ENCODE measurements at places on chromosomes 5 and 9. TPM values are rescaled to one million over a fixed set of nuclear protein-coding genes. Genes with fewer than 3 reads are reported as not detected.

DNA sequence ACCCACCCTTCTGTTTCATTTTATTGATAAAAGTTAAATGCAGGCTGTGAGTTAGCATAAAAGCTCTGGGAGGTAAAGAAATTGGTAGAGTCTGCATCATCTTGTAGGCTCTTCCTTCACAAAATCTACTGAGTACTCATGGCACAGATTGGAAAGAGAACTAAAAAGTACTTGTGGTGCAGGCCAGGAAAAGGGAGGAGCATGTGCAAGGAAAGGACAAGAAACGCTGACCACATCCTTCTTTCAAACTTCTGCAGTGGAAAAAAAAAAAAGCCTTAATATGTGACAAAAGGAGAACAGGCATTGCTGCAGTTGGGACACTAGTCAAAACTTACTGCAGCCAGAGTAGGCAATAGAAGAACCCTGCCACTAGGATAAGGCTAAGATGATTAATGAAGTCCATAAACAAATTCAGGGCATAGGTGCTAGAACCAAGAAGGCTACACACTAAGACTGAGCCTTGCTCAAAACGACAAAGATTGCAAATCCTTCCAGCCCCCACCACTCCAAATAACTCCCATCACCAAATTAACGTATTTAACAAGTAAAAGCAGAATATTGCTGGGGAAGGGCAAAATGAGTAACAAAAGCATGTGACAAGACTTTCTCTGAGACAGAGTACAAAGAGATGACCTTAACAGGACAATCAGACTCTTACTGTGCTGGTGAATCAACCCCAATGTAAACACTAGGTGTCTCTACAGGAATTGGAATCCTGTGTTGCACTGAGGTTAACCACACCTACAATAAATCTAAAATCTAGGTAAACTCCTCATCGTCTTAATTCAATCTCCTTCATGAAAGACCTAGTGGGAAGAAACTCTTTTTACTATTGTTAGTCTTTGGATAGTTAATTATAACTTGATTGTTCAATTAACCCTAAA is 1024.8 kb downstream of the TLE1 start:
- H3K4me3 ChIP-seq = no peak overlapping the region
- H3K27me3 ChIP-seq = no peaks in the 10 kb centered on the region
- no peaks in the 10 kb centered on the region for H3K36me3 ChIP-seq
- no peak overlapping the region for H3K27ac ChIP-seq
- no peak for DNase-seq
- no peaks in the 10 kb centered on the region for H3K4me1 ChIP-seq

DNA sequence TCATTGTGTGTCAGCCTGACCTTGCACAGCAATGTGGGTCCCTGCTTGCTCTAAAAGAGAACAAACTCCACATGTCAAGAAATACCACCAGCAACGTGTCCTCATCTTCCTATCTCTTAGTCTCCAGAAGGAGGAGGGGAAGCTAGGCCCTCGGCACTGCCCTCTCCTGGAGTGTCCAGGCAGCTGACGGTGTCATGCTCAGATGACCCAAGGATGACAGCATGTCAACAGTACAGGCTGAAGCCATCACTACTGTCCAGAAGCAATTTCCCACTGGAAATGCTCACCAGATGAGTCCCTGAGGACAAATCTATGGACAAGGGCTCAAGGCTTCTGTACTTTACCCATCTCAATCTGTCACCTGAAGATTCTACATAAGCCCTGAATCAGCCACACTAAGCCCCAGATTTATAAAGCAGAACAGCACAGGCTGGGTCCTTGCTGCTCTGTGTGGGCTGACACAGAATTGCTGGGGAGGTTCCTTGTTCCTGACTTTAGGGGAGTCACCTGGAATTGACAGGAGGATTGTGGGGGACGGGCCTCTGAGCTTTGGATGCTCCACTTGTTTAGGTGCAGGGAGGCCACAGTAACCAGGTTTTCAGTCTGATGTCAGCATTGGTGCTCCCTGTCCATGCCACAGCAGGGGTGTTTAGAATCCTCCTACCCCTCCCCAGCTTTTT is 210.2 kb downstream of the DAB2IP start:
- no peaks in the 10 kb centered on the region for H3K36me3 ChIP-seq
- no peak overlapping the region for H3K27ac ChIP-seq
- no peaks in the 10 kb centered on the region for H3K4me1 ChIP-seq
- H3K27me3 ChIP-seq = no peaks in the 10 kb centered on the region
- no peak overlapping the region for H3K4me3 ChIP-seq
- DNase-seq = peak; percentile 43

DNA sequence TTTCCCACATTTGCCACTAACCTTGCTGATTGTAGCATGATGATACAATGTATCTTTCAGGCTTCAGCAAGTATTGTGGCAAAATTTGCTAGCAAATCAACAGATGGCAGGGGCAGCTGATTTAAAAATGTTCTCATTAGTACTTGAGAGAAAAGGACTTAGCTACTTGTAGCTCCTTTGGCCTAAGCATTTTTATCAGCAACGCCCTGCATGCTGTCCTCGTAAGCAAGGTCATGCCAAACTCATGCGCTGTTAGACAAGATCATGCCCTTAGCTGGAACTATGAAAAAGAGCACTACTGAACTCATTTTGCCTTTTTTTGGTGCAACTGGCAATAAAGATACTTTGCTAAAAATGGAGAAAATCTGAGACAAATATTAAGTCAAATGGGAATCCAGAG is 197.1 kb downstream of the ICE1 start:
- no peaks in the 10 kb centered on the region for H3K27me3 ChIP-seq
- no peak overlapping the region for H3K27ac ChIP-seq
- DNase-seq = no peak
- no peaks in the 10 kb centered on the region for H3K4me1 ChIP-seq

DNA sequence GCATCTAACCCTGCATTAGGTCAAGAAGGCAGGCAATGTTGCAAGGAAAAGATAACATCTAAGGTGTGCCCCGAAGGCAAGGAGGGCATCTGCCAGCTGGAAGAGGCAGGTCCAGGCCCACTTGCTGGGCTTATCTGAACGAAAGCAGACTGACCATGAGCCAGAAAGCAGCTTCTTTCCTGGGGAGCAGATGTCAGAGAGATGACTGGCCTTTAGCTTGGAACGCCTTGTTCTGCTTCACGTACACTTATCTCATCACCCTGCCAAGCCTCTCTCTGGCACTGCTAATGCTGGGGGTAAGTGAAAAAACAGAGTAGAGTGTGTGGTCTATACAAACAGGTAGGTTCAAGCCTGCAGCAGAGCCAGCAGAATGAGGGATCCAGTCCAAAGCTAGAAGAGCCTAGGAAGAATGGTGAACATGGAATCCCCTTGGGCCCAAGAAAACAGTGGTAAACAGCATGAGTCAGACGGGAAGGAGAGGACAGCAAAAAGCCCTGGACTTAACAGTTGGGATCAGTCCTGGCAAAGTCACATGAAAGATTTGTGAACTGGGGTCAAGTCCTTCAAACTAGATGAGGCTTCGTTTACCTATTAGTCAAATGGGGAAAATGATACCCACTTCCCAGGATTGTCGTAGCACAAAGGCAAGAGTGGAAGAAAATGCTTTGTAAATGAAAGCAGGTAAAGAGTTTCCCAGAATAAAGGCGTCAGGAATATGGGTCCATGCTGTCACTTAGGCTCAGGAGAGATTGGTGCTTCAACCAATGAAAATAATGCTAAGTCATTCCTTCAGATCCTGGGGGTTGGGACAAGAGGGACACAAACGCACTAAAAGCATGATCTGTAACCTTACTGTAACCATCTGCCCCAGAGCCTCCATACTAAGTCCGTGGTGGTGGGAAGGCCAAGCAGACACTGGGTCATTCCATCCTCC is 200.9 kb downstream of the SLIT3 start:
- no peaks in the 10 kb centered on the region for H3K27me3 ChIP-seq
- H3K27ac ChIP-seq = no peak overlapping the region
- H3K4me1 ChIP-seq = no peaks in the 10 kb centered on the region
- no peaks in the 10 kb centered on the region for H3K36me3 ChIP-seq

GRCh38 chr9:132005899-132006298 is 73.8 kb downstream of the MED27 start:
- DNase-seq = no peak
- no peaks in the 10 kb centered on the region for H3K4me1 ChIP-seq
- H3K4me3 ChIP-seq = no peak overlapping the region
- H3K27ac ChIP-seq = no peak overlapping the region
- no peaks in the 10 kb centered on the region for H3K27me3 ChIP-seq
- H3K36me3 ChIP-seq = peaks cover 2% of the 10 kb centered on the region

GRCh38 chr5:115455301-115455707 is 89.3 kb downstream of the FEM1C start:
- H3K36me3 ChIP-seq = no peaks in the 10 kb centered on the region
- DNase-seq = peak; percentile 73
- H3K4me1 ChIP-seq = peaks cover 80% of the 10 kb centered on the region
- H3K27ac ChIP-seq = peak overlapping the region; percentile 53

- peaks cover 48% of the 10 kb centered on the region for H3K36me3 ChIP-seq
- no peaks in the 10 kb centered on the region for H3K27me3 ChIP-seq
- H3K4me3 ChIP-seq = no peak overlapping the region
- no peak for DNase-seq
- no peaks in the 10 kb centered on the region for H3K4me1 ChIP-seq
- no peak overlapping the region for H3K27ac ChIP-seq
These were observed 7.6 kb downstream of the HDHD3 start for GRCh38 chr9:113368982-113369854.

GRCh38 chr9:27402626-27403025 is 105.7 kb upstream of the EQTN start:
- H3K27me3 ChIP-seq = no peaks in the 10 kb centered on the region
- H3K27ac ChIP-seq = no peak overlapping the region
- peaks cover 19% of the 10 kb centered on the region for H3K36me3 ChIP-seq
- H3K4me1 ChIP-seq = peaks cover 43% of the 10 kb centered on the region
- no peak for DNase-seq

DNA sequence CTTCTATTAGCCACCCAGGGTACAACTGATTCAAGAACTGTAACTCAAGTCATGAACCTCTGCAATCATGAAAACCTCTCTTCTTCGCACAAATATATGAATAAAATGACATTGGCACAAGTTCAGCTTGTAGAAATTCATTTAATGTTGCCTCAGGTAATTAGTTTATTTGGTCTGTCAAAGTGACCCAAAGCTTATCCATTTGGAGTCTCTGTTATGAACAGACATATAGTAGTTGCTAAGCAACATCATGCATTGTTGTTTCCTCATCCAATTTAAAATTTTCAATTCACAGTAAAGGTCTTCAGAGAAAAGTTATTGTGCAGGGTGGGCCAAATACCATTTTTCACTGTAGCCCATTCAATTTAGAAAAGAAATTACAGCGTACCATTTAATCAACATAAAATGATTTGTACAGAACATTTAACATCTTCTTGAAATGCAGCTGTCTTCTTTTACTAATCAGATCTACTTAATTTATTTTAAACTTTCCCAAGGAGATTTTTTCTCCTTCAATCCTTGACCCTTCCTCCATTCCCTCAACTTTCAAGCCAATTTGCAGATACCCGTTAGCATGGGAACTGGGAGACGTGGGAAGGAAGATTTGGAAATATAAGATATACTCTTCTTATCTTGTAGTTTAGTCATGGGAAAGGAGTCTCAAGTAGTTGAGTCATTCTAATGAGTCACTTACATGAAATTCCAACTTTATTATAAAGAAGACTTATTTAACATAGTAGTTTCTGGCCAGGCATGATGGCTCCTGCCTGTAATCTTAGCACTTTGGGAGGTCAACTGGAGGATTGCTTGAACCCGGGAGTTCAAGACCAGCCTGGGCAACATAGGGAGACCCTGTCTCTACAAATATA is 231.3 kb downstream of the ATPSCKMT start:
- no peak overlapping the region for H3K4me3 ChIP-seq
- H3K27me3 ChIP-seq = no peaks in the 10 kb centered on the region
- H3K4me1 ChIP-seq = no peaks in the 10 kb centered on the region
- H3K27ac ChIP-seq = no peak overlapping the region

DNA sequence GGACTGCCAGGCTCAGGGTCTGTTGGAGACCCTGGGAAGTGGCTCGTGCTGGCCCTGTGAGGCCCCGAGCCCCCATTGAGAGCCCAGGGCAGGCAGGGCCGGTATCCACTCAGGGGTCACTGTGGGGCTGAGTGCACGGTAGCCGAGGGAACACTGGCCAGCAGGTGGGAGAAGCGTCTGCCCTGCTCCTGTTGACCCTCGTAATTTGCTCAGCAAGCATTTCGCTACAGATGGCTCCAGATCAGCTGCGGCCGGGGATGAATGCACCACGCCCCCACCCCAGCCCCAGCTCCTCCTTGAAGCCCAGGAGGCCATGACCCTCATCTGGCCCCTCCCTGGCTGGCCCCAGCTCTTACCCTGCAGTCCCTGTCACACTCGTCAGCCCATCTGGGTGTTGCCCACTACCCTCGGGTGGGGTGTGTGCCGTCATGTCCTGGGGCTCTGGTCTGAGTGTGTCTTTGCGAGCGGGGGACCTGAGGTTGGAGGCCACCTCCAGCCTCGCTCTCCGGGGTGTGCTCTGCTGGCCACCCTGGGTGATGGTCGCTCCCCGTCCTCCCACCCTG is 6.1 kb upstream of the NRARP start:
- H3K27ac ChIP-seq = no peak overlapping the region
- H3K4me1 ChIP-seq = peaks cover 7% of the 10 kb centered on the region

DNA sequence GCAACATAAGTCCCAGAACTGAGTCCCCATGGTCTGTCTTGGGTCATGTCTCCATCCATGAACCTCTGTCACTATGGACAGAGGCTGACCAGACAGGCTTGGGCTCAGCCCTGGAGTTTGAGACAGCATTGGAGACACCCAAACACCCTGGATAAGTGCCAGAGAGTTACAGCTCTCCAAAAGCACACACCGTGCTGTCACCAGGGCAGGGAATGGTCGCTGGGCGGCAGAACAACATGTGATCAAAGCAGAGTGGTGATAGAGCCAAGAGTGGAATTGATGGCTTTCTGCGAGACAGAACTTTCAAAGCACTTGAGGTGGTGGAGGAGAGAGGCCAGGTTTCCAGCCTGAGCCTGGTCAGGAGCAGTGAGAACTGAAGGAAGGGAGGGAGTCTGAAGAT is 50.1 kb downstream of the DRD1 start:
- no peak overlapping the region for H3K27ac ChIP-seq
- no peak overlapping the region for H3K4me3 ChIP-seq
- H3K4me1 ChIP-seq = no peaks in the 10 kb centered on the region
- no peak for DNase-seq
- no peaks in the 10 kb centered on the region for H3K27me3 ChIP-seq
- H3K36me3 ChIP-seq = no peaks in the 10 kb centered on the region

GRCh38 chr5:1794901-1795290 is 4.7 kb downstream of the MRPL36 start:
- no peak overlapping the region for H3K27ac ChIP-seq
- H3K4me3 ChIP-seq = no peak overlapping the region
- no peak for DNase-seq
- H3K27me3 ChIP-seq = no peaks in the 10 kb centered on the region

- no peaks in the 10 kb centered on the region for H3K36me3 ChIP-seq
- H3K4me1 ChIP-seq = no peaks in the 10 kb centered on the region
- H3K27me3 ChIP-seq = no peaks in the 10 kb centered on the region
- no peak for DNase-seq
- H3K4me3 ChIP-seq = no peak overlapping the region
These were observed 12.3 kb upstream of the PPP2R2B start for GRCh38 chr5:146890731-146891440.

Gene RUFY1
- polyA plus RNA-seq = 37.6 TPM

Gene NPR3
- not detected for polyA plus RNA-seq

Gene OBP2B
- polyA plus RNA-seq = not detected

Gene ARHGEF39
- 0.89 TPM for polyA plus RNA-seq

Gene FAM200C
- polyA plus RNA-seq = 4.9 TPM

Gene GCNT4
- polyA plus RNA-seq = 17.7 TPM

Gene ITGA1
- polyA plus RNA-seq = 7.5 TPM

Gene TNC
- 0.54 TPM for polyA plus RNA-seq

Gene MZB1
- 13.9 TPM for polyA plus RNA-seq
